ENCODE measurements at places on chromosomes 3 and 15.

- no peak for DNase-seq
These were observed 22.9 kb downstream of the MRAS start for GRCh38 chr3:138371070-138371965.

GRCh38 chr3:61561374-61562041, at the start of gene PTPRG:
Gene PTPRG (plus strand): TSS chr3:61561571. CDS start chr3:61562288, 717 bp downstream.
- peak; percentile 93 for DNase-seq

- no peak for DNase-seq
These were observed 9.6 kb downstream of the CMC1 start for GRCh38 chr3:28250999-28251398.

DNA sequence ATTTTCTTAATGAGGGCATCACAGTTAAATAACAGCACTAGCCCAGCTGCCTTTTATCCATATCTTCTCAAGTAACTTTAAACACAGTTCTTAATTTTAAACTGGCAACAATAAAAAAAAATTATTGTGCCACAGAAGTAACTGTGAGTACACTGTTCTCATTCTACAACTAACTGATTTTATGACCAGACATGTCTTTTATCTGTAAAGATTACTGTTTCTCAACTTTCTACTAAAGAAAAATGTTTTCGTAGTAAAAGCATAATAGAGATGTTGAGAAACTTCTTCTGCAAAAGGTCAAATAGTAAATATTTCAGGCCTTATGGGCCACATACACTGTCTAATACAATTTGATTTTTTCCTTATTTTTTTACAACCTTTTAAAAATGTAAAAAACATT, 32.0 kb downstream of the PLOD2 start:
- DNase-seq = no peak

GRCh38 chr3:117114517-117115265, 405.1 kb downstream of the TUSC7 start:
- DNase-seq = no peak

DNA sequence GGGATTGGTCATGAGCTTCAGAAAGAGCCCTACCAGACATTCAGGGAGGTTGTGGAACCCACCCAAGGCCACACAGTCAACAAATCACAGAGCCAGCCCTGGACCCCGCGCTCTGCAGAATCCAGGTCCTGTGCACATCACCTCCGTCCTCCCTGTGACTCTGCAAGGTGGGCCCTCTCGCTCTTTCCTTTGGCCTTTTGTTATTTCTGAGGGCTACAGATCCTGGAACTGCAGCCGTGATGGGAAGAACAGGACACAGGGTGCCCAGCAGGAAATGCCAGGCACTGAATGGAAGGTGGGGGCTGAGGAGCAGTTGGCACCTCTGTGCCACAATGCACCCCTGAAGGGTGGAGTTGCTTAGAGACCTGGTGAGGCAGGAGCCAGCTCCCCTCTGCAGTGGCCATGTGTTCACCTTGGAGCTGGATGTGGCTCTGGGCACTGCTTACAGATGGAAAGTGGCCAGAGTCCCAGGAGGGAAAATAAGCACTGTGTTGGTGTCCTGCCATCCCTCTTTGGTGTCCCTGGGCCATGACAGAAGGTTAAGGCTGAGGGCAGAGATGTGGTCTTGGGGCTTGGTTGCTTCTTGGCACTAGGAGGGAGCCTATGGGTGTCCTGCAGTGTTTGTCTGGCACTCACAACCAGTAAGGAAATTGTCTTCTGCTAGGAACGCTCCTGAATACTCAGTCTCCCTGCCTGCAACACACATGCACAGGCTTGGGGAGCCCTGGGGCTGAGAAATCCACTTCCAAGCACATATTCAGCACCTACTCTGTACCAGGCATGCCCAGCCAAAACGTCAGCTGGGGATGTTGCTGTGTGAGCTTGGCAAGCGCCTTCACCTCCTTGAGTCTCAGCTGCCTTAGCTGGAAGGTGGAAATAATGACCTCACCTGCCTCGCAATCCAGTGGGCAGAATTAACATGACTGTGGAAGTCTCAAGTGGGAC, 98.0 kb upstream of the SLC6A6 start:
- no peak for DNase-seq

DNA sequence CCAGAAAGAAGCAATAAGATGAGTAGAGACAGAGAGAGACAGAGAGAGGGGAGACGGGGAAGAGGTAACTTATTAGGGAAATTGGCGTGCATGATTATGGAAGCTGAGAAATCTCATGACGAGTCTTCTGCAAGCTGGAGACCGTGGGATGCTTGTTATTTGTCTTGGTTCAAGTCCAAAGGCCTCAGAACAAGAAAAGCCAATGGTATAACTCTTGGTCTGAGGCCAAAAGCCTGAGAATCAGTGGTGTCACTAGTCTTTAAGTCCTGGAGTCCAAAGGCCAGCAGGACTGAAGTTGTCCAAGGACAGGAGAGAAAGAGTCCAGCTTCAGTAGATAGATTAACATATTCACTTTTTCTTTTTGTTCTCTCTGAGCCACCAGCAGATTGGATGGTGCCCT, 613.6 kb downstream of the CADM2 start:
- DNase-seq = no peak

GRCh38 chr3:139509631-139510030, 29.9 kb downstream of the RBP1 start:
- no peak for DNase-seq

Data from mesenchymal stem cell (in vitro differentiated cells and primary cell).